ENCODE measurements at places on chromosomes 5 and 9.

- DNase-seq = no peak
Observed at GRCh38 chr9:33211695-33212393, 28.1 kb upstream of the SPINK4 start.

DNA sequence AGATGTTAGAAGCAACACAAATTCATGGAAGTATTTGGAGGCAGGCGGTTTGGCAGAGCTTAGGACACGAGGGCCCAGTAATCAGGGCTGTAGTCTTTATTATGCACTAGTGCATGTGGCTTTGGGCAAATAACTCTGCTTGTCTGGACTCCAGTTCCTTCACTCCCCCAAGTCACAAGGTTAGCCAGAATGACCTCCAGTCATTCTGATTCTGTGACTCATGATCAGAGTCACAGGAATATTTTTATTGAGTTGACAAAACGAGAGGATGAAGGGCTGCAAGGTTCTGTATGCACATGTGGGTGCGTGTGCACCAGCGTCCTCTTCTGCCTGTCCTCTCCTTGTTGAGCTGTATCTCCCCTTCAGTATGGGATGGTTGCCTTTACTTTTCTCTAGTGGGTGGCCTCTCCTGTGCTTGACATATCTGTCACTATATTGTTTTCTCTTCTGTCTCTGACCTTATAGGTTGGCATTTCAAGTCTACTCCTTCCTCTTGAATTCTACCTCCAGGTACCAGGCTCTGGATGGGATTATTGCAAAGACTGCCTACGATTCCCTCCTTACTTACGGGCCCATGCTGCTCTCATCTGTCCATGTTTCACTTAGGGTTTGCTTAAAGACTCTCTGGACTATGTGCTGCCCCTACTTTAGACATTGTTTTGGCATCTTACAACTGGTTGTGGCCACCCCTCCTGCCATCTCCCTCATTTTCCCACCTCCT, 94.6 kb downstream of the KDM4C start:
- no peak for DNase-seq

DNA sequence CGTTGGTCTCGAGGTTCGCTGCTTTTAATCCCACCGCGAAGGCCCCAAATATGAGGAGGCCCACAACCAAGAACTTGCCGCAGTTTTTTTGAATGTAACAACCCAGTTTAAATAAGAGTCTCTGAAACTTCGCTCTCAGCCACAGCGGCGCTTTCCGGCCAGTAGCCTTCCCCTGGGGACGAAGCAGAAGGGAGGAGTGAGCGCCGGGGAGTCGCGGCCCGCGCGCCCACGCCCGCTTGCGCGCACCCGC, 10.4 kb downstream of the PTCH1 start:
- no peak for DNase-seq

DNA sequence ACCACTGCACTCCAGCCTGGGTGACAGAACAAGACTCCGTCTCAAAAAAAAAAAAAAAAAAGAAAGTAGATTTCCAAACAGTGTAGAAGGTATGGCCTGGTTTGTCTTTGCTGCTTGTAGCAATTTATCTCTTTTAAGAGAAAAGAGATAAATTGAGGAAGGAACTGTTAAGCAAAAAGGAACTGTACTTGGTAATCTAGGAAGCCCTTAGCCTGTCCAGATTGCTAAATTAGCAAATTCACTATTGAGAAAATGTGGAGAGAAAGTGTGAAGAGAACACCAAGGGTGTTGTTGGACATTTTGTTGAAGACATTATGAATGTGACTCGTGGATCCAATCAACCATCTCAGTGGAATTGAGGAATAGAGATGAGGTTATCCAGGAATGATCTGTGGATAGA, 13.0 kb upstream of the SUSD3 start:
- no peak for DNase-seq

- DNase-seq = no peak
Observed at GRCh38 chr9:135029871-135030565, 57.5 kb upstream of the OLFM1 start.

DNA sequence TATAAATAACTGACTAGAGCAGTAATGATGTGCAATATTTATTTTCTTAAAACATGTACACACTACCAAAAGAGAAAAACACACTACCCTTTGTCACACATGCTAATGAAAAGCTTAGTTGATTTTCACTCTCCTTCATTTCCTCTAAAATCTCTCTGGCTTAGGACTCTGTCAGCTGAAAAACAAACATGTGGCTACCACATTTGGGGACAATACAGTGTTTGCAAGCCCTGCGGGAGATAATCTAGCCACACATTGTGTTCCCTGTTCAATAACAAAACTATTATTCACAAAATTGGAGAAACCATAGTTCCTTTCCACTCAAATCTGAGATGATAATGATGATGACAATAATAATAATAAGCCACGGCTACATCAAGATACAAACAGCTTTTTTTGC, 3.5 kb upstream of the LOX start:
- no peak for DNase-seq

DNA sequence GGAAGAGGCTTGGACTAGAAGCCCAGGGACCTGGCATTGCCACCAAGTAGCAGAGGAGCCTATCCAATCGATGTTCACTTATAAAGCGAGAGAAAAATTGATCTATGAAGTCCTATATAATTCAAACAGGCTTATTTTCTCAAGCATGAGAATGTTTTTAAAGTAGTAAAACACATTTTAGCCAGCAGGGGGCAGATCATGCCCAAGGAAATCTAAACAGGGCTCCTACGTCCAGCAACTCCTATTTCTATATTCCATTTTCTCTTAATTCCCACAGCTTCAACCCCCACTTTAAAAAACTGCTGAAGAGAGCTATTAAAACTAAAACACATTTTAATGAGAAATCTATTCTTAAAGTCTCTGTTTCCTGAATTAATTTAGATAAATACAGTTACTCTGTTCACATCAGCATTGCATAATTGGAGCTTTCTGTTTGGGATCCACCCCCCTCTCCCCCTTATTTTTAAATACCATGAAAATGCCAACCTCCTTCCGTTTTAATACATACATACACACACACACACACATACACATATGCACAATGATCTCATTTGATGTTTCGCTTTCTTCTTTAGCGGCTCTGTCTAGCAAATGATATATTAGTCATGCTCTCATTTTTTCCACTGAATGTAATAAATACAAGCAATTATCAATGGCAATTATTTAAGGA, 144.9 kb downstream of the MYO10 start:
- no peak for DNase-seq

Measured in activated T-cell treated with anti-CD3 and anti-CD28 coated beads, Interleukin-2, amount 50 U/mL, for 1 hour (primary cell).